ENCODE measurements at places on chromosomes 11 and 22.

- peak; percentile 70 for DNase-seq
These were observed 13.2 kb downstream of the POLA2 start for GRCh38 chr11:65274735-65275682.

GRCh38 chr22:35620624-35621251 is 3.6 kb upstream of the MB start:
- no peak for DNase-seq

DNA sequence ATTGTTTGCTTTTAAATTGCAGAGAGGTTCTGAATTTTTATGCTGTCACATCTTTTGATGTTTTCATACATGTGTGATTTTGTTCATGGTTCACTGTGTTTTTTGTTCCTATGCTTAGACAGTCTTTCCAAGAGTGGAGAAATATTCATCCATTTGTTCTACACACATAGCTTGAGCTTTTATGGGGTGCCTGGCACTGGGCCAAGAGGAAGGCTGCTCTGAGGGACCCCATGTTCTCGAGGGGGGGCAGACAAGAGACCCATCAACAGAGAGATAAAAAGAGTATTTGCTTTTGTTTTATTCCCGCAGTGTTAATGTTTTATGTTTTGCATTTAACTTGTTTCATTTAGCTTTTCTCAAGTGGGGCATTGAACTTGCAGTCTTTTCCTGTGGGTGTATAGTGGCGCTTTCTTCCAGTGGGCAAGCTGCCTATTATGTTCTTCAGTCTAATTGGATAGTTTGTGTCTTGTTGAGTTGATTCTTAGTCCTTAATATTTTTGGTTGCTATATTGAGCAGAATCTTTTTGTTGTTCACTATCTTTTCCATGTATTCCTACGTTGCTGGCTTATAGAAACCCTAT is 57.7 kb downstream of the CABIN1 start:
- no peak for DNase-seq

GRCh38 chr11:7869467-7869866 is 61.6 kb downstream of the OR10A6 start:
- DNase-seq = no peak

DNA sequence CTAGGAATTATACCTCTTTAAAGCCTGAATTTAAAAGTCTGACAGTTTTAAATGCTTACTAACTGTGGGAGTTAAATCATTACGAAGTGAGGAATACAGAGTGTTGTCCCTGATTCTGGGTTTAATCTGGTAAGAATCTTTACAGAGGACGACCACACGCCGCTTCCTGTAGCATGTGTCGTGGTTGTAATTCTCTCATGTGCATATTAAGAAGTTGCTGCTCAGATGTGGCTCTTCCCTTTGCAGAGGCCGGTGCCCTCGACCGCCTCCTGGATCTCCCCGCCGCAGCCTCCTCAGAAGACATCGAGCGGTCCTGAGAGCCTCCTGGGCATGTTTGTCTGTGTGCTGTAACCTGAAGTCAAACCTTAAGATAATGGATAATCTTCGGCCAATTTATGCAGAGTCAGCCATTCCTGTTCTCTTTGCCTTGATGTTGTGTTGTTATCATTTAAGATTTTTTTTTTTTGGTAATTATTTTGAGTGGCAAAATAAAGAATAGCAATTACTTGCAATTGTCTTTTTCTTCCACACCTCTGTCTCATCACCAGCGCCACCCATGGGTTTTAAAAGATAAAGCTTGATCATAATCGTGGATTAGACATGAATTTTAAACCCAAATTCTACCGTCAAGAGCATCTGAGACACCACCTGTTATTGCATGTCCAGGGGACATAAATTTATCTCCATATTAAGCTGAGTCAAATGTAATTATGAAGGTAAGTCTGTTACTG is 6.5 kb downstream of the GAL start:
- no peak for DNase-seq

- no peak for DNase-seq
These were observed 1285.4 kb upstream of the TENM4 start for GRCh38 chr11:80726236-80726635.

DNA sequence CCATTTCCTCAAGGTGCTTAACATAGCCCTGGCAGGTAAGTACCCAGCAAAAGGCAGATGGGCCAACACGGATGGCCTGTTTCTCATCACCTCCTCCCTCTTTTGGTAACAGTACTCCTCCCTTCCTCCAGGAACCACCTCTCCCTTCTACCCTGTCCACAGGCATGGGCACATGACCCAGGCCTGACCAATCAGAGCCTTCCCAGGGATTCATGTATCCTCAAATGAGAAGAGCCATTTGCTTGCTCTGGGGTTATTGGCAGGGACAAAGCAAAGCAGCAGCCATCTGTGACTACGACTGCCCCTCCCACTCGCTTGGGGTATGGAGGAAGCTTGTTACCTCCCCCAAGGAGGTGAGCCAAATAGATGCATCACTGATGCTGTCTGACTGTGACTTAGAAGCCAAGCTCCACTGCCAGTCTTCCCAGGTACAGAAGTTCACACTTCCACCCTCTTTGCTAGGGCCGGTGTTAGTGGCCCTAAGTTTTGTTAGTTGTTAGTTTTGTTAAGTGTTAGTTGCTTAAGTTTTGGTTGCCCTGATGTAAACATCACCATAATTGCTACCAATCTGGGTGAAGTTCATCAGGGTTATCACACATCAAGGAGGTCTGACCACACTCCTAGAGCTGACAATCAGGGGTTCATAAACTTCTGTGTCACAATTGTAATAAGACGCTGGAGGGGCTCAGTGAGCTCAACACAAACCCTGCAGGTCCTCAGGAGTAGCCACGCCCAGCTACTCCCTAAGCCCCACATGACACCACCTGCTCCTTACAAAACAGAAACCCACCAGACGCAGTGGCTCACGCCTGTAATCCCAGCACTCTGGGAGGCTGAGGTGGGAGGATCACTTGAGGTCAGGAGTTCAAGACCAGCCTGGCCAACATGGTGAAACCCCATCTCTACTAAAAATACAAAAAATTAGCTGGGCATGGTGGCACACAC is 57.3 kb downstream of the ARFGAP3 start:
- DNase-seq = peak; percentile 41

- DNase-seq = no peak
These were observed 14.8 kb downstream of the LGALS12 start for GRCh38 chr11:63520606-63521170.

- no peak for DNase-seq
These were observed 11.7 kb downstream of the PHRF1 start for GRCh38 chr11:587978-588380.
